CD8-positive, alpha-beta memory T cell (primary cell): ENCODE measurements at places on chromosomes 5 and 9.

DNA sequence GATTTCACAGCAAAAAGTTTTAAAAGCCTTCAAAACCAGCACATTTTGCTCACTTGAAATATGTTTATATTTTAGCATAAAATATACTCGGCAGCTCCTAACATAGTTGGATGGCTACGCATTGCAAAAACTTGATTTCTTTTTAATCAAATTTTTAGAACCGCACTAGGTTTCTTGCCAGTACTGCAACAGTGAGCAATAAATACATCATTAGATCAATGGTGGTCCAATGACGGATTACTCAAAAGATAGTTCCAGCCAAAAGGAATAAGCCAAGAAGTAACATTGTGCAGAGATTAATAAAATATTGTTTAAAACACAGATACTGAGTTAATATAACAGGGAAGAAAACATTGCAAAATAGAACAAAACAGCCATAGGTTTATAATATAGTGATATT is 5.5 kb downstream of the MARCHF3 start:
- DNase-seq, result no peak

DNA sequence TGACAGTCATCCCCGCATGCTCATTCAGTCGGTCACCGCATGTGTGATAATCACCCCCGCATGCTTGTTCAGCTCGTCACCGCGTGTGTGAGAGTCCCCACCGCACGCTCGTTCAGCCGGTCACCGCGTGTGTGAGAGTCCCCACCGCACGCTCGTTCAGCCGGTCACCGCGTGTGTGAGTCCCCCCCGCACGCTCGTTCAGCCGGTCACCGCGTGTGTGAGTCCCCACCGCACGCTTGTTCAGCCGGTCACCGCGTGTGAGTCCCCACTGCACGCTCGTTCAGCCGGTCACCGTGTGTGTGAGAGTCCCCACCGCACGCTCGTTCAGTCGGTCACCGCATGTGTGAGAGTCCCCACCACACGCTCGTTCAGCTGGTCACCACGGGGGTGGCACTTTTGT is 3.5 kb downstream of the TRAF2 start:
- no peak for DNase-seq

- no peak for DNase-seq
These were observed 975 bp downstream of the OCLN start for GRCh38 chr5:69493396-69494133.

- no peak for DNase-seq
These were observed 321.0 kb downstream of the AGTPBP1 start for GRCh38 chr9:85420750-85421149.

DNA sequence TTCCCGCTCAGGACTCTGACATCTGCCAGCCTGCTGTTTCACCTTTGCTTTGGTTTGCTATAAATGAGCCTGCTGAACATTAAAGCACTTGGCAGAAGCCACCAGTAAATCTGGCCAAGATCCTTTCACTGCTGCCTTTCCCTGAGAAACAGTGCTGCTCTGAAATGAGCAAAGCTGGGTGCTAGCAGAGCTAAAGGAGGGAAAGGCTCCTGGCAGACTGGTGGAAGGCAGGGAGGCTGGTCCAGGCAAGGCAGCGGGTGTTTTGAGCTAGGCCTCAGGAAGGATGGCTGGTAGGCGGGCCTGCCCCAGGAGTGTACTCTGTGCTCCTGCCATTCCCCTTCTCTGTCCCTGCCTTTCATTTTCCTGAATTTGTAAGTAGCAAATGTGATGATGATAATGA is 52.5 kb upstream of the PTGS1 start:
- DNase-seq, result no peak

- no peak for DNase-seq
These were observed 98.9 kb upstream of the CPEB4 start for GRCh38 chr5:173789031-173789920.

DNA sequence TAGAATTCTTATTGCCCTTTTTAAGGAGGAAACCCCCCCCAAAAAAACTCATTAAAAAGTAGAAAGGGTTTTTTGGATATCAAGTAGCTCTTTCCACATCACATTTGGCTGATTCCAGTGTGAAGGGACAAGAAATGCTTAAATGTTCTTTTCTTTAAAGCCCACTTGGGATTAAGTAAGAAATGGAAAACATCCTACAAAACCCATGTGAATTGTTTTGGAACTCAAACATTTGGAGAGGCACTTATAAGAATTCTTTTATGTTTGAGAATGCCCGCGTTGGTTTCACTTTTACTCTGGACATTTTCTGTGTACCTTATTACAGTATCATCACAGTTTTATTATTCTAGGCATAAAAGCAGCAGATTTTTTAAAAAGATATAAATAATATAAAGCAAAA is 301.1 kb upstream of the ACTBL2 start:
- no peak for DNase-seq

- DNase-seq, result no peak
These were observed 17.0 kb downstream of the MRPL36 start for GRCh38 chr5:1782385-1783215.

- no peak for DNase-seq
These were observed 20.1 kb upstream of the PFDN1 start for GRCh38 chr5:140322751-140323731.

- no peak for DNase-seq
These were observed 86.0 kb downstream of the BRINP1 start for GRCh38 chr9:119283078-119283794.

- DNase-seq, result no peak
These were observed 261.2 kb downstream of the TAF11L14 start for GRCh38 chr5:17895288-17896033.

- DNase-seq, result no peak
These were observed 255.9 kb downstream of the FSTL4 start for GRCh38 chr5:133356396-133356983.

DNA sequence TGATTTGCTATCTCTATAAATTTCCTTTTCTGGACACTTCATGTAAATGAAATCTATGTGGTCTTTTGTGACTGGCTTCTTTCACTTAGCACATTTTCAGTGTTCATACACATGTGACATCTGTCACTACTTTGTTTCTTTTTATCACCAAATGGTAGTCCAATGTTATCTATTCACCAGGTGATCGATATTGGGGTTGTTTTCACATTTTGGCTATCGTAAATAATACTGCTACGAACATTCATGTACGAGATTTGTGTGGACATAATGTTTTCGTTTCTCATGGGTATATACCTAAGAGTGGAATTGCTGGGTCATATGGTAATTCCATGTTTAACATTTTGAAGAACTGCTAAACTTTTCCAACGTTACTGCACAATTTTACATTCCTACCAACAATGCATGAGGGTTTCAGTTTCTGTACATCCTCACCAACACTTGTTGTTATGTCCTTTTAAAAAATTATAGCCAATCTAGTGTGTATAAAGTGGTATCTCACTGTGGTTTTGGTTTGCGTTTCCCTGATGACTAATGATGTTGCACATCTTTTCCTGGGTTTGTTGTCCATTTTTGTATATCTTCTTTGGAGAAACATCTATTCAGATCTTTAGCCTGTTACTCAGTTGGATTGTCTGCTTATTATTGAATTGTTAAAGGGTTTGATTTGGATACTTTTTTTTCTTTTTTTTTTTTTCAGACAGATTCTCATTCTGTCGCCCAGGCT is 263.0 kb downstream of the PDZD2 start:
- DNase-seq, result no peak

GRCh38 chr9:88540251-88540763 is 5.3 kb downstream of the NXNL2 start:
- no peak for DNase-seq

GRCh38 chr9:16830806-16831205 is 39.7 kb downstream of the BNC2 start:
- DNase-seq, result no peak

- DNase-seq, result no peak
These were observed 34.6 kb downstream of the ZSWIM6 start for GRCh38 chr5:61366497-61367240.

- no peak for DNase-seq
These were observed 194.3 kb upstream of the MSX2 start for GRCh38 chr5:174529925-174530681.

- no peak for DNase-seq
These were observed 18.1 kb upstream of the ZBTB34 start for GRCh38 chr9:126842220-126842842.

DNA sequence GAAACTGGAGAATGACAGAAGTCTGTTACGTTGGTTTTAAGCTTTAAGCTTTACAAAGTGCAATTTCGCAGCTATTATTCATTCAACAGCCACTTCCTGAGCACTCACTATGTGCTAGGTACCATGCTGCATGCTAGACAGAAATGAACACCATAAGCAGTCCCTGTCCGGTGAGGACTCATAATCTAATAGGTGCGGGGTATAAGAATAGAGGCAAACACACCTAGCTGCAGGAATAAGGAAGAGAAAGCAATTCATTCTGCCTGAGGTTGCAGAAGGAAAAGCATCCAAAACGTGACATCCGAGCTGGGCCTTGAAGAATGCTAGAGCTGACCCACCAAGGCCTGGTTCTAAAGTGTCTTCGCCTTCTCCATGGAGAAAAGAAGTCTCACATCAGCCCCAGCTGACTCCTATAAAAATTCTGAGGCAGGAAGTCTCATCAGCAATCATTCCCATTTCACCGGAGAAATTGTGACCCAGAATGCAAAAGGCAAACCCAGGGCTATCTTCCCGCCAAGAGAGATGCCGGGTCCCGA is 542 bp downstream of the FKBP15 start:
- peak; percentile 1 for DNase-seq

DNA sequence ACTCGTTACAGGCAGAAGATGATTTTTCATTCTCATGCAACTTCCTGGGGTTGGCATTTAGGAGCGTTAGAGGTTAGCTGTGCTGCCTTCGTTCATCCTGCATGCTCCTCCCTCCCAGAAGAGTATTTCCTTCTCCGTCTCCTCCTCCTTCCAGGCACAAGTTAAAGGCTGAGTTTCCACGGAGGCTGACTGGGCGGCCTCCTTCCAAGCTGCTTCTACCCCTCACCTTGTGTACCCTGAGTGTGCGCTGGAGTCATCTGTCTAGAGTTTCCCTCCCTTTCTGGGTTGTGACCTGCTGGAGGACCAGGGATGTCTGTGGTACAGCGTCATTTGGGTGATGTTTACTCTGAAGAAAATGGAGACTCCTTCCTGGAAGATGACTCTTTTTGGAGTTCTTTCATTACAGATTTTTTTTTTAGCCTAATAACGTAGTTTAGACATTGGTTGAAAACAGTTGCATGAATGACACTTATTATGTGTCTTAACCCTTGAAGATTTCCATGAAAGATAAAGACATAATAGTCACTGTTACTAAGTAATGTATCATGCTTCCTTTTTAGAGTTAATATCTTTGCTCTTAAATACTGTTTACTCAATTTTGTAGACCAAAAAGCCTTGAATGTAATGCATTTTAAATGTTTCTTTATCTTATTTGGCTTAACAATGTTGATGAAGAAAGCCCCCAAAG is 146.9 kb downstream of the TENT4A start:
- no peak for DNase-seq

- no peak for DNase-seq
These were observed 945 bp downstream of the BTF3 start for GRCh38 chr5:73499187-73499586.

DNA sequence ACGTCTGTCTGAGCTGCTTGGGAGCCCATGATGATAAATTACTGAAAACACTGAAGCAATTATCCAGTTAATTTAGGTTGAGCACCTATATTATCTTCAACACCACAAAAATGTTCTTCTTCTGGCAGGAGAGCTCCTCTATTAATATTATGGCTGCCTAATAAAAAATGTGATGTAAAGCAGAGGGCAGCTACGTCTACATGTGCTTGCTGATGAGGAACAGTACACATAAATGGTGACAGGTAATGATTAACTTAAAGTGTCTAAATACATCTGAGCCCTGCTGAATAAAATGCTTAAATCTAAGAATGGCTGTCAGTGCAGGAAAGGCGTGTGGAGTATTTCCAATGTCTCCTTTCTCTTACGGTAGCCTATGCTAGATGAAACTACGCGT is 131.3 kb upstream of the NR3C1 start:
- no peak for DNase-seq

DNA sequence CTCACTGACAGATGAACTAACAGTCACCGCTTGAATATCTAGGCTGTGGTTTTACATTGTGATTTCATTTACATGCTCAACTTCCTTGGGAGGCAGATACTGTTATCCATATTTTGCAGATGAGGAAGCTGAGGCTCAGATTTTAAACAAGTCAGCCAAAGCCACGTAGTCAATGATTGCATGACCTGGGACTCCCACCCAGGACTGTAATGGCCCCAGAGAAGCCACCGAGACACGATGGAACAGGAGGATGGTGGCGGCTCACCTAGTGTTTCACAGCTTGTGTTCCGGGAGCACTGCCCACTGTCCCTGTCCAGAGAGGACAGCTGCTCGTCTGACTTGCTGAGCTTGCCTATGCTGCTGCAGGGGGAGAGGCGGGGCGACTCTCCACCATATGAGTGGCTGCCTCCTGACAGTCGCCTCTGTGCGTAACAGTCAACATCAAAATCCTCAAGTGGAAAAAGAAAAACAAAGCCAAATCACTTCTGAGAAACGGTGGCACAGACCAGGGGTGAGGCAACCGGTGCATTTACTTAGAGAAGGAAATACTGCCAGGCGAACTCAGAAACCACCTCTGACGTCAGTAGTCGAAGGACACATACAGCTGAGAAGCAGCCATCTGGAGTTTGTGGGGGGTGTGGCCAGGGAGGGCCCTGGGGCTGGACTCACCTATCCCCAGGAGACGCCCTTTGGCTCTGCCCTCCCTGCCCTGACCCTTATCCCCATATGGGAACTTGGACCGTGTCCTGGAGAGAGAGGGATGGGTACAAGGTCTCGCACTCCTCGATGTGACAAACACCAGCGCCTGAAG is 82.5 kb downstream of the PRRT1B start:
- peak; percentile 53 for DNase-seq

GRCh38 chr5:59246145-59246869 is 647.2 kb downstream of the PDE4D start:
- DNase-seq, result no peak

DNA sequence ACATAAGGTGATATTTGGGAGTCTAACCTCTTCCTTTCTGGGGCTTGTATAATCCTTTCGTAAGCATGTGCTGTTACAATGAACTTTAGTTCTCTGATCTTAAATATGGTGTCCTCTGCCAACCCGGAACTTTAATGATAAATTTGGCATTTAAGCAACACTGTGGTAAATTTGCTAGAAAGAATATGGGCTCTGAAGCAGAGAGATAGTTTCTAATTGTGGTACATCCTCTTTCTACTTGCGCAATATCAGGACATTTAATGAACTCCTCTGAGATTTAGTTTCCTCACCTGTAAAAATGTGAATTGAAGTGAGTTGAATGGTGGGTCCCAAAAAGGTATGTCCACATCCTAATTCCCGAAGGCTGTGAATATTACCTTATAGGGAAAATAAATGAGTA is 364.7 kb downstream of the CAAP1 start:
- no peak for DNase-seq

- no peak for DNase-seq
These were observed 10.6 kb downstream of the PCDH1 start for GRCh38 chr5:141867651-141868050.

GRCh38 chr5:95786821-95787418 is 35.6 kb downstream of the GLRX start:
- no peak for DNase-seq
